ENCODE measurements at places on chromosomes 4 and X. TPM values are rescaled to one million over a fixed set of nuclear protein-coding genes. Genes with fewer than 3 reads are reported as not detected.

LRP2BP gene
- 1.1 TPM for total RNA-seq

NMU gene
- total RNA-seq = 9.4 TPM

ATOH1 gene
- not detected for total RNA-seq

CXorf49B gene
- not detected for total RNA-seq

HDX gene
- 14.3 TPM for total RNA-seq

CCKAR gene
- not detected for total RNA-seq

DDX53 gene
- total RNA-seq = not detected

RENBP gene
- 16.1 TPM for total RNA-seq

CNGA1 gene
- not detected for total RNA-seq

NFKB1 gene
- 3.2 TPM for total RNA-seq

NWD2 gene
- 0.17 TPM for total RNA-seq

CT45A10 gene
- total RNA-seq = not detected

GAGE12H gene
- not detected for total RNA-seq

COX7B2 gene
- total RNA-seq = not detected

GK gene
- 2.0 TPM for total RNA-seq

CLCN4 gene
- total RNA-seq = 64.7 TPM

GJB1 gene
- not detected for total RNA-seq

TLR3 gene
- not detected for total RNA-seq

FREM3 gene
- total RNA-seq = not detected

DCAF8L2 gene
- not detected for total RNA-seq

FRMD7 gene
- not detected for total RNA-seq

EFHC2 gene
- total RNA-seq = not detected

FGF5 gene
- total RNA-seq = not detected

TSPAN5 gene
- total RNA-seq = 40.5 TPM

TRIM75 gene
- total RNA-seq = 0.29 TPM

DOK7 gene
- total RNA-seq = 5.1 TPM

HELT gene
- total RNA-seq = not detected

GYPE gene
- total RNA-seq = not detected

GABRG1 gene
- not detected for total RNA-seq

L1CAM gene
- 925 TPM for total RNA-seq

HSPA4L gene
- 14.7 TPM for total RNA-seq

MAGEE1 gene
- total RNA-seq = 7.1 TPM

DCAF16 gene
- 39.5 TPM for total RNA-seq

HSFX4 gene
- total RNA-seq = not detected

RASL11B gene
- total RNA-seq = 24.8 TPM

SCOC gene
- 55.8 TPM for total RNA-seq

DMRTC1B gene
- 1.8 TPM for total RNA-seq

ATXN3L gene
- total RNA-seq = not detected

ARHGAP36 gene
- 0.27 TPM for total RNA-seq

OTC gene
- total RNA-seq = not detected

SUPT20HL1 gene
- not detected for total RNA-seq

TCEAL7 gene
- total RNA-seq = 67.2 TPM

KCNIP4 gene
- 30.4 TPM for total RNA-seq

TEX13D gene
- not detected for total RNA-seq

COL25A1 gene
- 1.1 TPM for total RNA-seq

DOCK11 gene
- 53.1 TPM for total RNA-seq

NDP gene
- total RNA-seq = not detected

SLC26A1 gene
- 0.54 TPM for total RNA-seq

CENPE gene
- 8.5 TPM for total RNA-seq

RAB39B gene
- total RNA-seq = 20.9 TPM

SH3RF1 gene
- 35.2 TPM for total RNA-seq

RAB9B gene
- 4.5 TPM for total RNA-seq

UGT2B10 gene
- total RNA-seq = not detected

Data from glutamatergic neuron (in vitro differentiated cells).